ENCODE measurements at places on chromosomes 2 and 18. TPM values are rescaled to one million over a fixed set of nuclear protein-coding genes. Genes with fewer than 3 reads are reported as not detected.

Gene FBXO48
- total RNA-seq = 1.2 TPM

Gene SLC5A7
- not detected for total RNA-seq

Gene COL4A4
- 6.0 TPM for total RNA-seq

Gene UNC80
- not detected for total RNA-seq

Gene DUSP2
- total RNA-seq = 5.2 TPM

Gene LBH
- 34.4 TPM for total RNA-seq

Gene C2orf80
- not detected for total RNA-seq

Gene ICOS
- total RNA-seq = not detected

Gene CNRIP1
- total RNA-seq = not detected

Gene DNAJC5G
- not detected for total RNA-seq

Gene FAM237A
- total RNA-seq = not detected

Gene KCNIP3
- total RNA-seq = 3.5 TPM

Gene CSRNP3
- total RNA-seq = 0.41 TPM

GRCh38 chr18:28961669-28962228 lies 784.8 kb upstream of the CDH2 start:
- DNase-seq = no peak

GRCh38 chr2:201959198-201959597 lies 74.5 kb upstream of the FZD7 start:
- DNase-seq = no peak

DNA sequence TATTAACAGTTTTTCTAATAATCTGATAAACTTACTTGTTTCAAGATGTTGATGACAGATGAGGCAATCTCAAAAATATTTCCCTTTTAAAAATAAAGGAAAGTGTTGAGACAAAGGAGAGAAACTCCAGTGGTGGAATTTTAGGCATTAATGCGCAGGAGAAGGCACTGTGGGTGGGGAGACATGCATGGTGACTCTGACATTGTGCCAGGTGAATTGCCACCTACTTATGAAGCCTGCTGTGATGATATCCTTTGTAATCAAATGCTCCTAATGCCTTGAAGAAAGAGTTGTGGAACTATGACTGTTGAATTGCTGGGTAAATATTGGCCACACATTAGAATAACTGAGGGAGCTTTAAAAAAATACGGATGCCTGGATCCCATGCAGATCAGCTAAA lies 101.4 kb downstream of the PLA2R1 start:
- DNase-seq = no peak

GRCh38 chr2:5978131-5978751 lies 286.1 kb downstream of the SOX11 start:
- no peak for DNase-seq

- no peak for DNase-seq
Observed at GRCh38 chr2:181896286-181896685, 4.8 kb downstream of the ITPRID2 start.

DNA sequence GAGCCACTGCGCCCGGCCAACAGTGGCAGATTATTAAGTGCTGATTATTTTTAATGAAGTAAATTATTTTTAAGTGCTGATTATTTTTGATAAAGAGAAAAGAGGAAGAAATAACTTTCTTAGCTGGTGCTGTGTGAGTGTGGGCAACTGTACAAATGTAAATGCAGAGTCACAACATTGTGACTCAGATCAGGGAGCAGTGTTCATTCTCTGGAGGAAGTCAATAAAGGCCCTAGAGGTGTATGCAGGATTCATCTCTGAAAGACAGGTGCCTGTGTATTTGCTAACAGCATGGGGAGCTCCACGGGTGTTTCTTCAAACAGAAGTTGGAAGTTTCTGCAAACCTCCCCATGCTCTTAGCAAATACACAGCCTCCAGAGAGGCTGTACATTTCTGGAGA lies 6.2 kb downstream of the KRTCAP3 start:
- DNase-seq = no peak

- DNase-seq = no peak
Observed at GRCh38 chr18:65175681-65176080, 575.1 kb upstream of the CDH7 start.

DNA sequence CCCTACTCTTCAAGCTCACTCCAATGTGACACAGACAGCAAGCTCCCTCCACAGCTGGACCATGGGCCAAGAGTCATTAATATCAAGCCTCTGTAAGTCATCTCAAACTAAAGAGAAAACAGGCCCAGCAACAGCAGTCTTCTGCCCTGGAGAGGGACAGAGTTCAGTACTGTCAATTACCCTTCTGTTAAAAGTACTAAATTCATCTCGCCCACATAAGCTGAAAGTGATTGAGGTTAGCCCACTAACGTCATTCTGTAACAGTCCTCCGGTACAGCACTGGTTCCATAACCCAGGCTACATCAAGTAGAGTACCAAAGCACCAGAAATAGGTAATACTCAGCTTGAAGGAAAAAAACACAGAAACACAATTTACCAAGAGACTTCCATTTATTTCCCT lies 25.9 kb downstream of the THADA start:
- DNase-seq = no peak

GRCh38 chr2:109403841-109404201 lies 209.9 kb downstream of the SEPTIN10 start:
- no peak for DNase-seq

GRCh38 chr18:37403100-37403781 lies 162.4 kb downstream of the CELF4 start:
- no peak for DNase-seq

DNA sequence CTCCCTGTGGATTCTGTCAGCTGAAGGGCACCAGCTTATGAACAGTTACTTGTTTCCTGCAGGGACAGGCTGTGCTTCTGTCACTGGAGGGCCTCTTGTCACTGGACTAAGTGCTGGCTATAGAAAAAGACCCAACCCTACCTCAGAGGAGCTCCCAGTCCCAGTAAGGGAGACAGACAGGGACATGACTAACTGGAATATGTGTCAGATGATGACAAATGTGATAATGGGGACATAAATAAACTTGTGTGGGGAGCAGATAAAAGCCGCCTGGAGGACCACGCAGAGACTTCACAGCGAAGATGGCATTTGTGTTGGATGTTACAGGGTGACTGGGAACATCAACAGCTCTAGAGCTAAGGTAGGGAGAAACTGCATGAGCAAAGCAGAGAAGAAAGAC lies 95.0 kb downstream of the MAPRE2 start:
- DNase-seq = no peak

DNA sequence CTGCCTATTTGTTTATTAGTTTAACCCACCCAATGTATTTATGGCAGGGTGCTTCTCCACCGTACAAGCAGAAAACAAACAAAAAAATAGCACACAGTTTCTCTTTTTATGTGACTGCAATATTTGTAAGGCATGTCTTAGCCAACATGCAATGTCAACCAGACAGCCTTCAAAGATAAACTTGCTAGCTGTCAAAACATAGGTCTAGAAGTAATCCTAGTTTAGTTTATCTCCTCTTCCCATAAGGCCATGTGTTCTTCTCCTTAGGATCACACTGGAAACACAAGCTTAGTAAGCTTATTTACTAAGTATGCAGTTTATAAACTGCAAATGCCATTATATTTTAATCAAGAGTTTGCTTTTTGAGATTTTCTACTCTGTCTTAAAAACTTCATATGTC lies 75.6 kb downstream of the LDAH start:
- no peak for DNase-seq

DNA sequence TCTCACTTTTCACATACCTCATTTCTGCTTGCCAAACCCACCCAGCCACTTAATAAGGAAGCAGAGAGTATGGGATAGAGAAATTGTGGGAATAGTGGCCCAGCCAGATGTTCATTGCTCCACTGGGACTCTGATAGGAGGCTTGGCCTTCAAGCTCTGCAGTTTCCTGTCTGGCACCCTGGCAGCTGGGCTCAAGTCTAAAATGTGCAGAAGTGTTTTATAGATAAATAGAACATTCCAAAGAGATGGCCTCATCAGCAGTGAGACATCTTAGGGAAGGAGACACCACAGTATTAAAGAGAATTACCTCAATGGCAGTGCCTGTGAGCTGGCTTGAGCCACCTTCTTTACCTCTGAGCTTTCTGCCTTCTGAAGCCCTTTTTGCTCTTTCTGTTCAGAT lies 24.7 kb downstream of the COPS7B start:
- DNase-seq = no peak

DNA sequence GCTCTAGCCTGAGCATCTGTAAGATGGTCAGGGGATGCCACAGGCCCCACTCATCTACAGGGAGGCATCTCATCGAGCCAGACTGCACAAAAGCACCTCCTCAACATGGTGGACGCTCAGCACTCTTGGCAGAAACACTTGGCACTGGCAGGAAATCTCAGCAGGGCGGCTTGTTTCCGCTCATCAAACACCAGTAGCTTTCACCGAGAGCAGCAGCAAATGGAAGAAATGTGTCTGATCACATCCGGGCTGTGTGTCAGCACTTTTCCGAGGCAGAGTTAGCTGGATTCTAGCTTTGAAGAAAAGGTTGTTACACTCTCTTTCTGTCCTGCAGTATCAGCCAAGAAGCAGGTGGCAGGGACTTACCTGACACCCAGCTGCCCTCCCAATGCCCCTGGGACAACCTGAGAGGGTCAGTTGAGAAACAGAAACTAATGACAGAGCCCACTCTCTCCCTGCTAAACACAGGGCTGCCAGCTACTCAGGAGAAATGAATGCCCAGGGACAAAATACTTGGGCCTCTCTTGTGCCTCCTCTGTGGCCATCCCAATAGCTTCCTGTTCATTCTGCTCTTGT lies 68.9 kb upstream of the FZD7 start:
- no peak for DNase-seq

GRCh38 chr2:19851116-19851695 lies 50.6 kb downstream of the TTC32 start:
- no peak for DNase-seq
